ENCODE measurements at places on chromosomes 7 and 10.
A peak's percentile ranks its signal among the peaks of the same experiment; 100 is the strongest.

GRCh38 chr10:71473671-71474599 is 77.2 kb downstream of the CDH23 start:
- peak; percentile 57 for DNase-seq

DNA sequence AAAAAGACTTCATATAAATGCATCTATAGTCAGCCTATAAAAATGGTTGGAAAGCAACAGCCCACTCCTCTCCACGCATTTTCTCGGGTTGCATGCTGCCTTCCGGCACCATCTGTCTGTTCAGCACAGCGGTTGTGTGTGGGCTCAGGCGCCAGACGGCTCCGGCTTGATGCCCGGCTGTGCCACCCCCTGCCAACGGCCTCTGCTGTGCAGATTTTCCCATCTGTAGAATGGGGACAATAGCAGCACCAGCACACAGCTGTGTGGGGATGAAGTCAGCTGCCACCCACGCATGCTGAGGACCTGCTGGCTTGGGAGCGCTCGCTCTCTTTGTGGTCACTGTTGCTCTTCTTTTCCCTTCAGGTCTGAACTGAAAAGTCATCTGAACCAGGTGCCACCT is 19.5 kb downstream of the PRKAG2 start:
- DNase-seq, result peak; percentile 17

GRCh38 chr10:128180843-128181242 is 54.6 kb upstream of the MKI67 start:
- no peak for DNase-seq

DNA sequence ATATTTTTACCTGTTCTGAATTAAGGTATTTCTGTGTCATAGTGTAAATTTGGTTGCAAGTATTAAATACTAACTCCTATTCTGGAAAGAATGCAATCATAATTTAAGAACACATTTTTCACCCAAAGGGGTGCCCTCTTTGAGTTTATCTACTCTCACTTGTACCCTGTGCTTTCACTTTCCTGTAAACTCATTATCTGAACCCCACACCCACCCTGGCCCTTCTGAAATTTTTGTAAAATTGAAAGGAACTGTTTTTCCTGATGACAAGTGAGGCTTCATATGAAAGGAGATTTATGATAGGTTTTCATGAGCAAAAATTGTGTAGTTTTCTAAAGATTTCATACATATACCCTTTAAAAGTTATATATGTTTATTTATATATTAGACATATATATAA is 134.5 kb downstream of the WNT2 start:
- DNase-seq, result no peak

DNA sequence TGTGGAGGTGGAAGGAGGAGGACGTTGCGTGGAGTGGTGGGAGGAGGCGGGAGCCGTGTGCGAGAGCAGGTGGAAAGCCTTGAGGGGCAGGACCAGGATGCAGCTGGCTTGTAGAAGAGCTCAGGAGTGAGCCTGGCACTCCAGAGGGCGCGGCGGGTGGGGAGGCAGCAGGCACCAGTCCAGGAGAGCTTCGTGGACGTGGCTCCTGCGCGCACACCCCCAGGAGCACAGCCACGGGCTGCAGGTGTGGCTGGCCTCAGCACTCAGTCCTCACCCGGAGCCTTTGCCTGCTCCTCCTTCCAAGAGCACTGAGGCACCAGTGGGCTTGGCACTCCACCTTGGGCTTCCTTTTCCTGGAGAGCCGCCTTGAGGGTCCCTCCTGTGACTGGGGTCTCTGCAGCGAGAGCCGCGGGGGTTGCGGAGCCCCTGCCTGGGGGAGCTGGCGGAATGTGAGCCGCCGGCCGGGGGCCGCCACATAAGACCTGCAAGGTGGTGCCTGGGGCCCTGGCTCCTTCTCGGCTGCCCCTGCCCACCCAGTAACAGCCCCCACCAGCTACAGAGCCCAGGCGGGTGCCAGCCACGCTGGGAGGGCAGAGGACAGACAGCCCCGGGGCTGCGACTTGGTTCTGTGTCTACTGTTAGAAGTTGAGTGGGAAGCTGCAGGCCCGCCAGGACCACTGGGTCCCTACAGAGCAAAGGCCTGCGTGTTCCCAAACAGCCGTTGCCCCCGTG is 11.1 kb downstream of the MAFK start:
- no peak for DNase-seq

- DNase-seq, result peak; percentile 75
Measured at GRCh38 chr10:71302874-71303568, 16.0 kb upstream of the SLC29A3 start.

- no peak for DNase-seq
Measured at GRCh38 chr10:287814-288213, 152.6 kb downstream of the ZMYND11 start.

- DNase-seq, result no peak
Measured at GRCh38 chr7:47634273-47634672, 52.4 kb upstream of the TNS3 start.

GRCh38 chr7:145698526-145699262 is 417.9 kb upstream of the CNTNAP2 start:
- DNase-seq, result no peak

- DNase-seq, result peak; percentile 55
Measured at GRCh38 chr10:68153473-68154210, 44.4 kb downstream of the MYPN start.

- no peak for DNase-seq
Measured at GRCh38 chr7:63030061-63030460, 968.6 kb upstream of the ZNF722 start.

DNA sequence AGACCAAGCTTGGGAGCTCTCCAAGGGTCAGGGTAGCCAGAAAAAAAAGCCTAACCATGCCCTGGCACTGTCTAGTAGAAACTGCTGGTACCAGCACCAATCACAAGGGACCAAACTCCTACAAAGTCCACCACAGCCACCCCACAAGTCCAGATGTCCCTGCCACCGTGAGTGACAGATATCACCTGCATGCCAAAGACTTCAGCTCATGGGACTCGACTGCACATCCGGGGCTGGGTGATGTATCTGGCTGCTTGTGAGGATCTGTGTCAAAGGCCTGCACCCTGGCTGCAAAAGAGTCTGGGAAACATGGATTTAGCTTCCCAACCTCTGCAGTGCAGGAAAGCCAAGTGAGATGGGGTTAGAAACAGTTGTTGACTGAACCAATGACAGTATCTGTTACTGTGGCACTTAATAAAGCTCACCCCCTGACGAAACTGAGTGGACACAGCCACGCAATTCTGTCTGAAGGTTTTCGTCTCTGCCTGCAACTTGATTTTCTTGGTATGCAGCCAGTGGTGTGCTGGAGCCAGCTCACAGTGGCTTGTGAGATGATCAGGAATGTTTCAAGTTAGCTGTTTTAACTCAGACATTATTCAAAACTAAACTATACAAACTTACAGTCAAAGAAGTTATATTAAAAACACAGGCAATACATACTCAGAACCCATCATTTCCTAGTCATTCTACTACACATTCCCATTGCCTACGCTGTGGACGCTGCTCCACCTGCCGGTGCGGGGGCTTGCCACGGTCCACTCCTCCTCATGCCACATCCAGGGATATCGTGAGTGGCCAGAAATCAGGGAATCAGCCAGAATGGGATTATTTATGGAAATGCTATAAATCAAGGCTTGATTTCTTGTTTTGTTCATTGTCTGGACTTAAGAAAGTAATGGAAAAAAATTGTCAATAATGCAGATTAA is 9.2 kb downstream of the ZNF488 start:
- DNase-seq, result no peak

All from NCI-H69 (cell line).